Dorsolateral prefrontal cortex (tissue), 122 donors: ENCODE measurements at places on chromosomes 7 and 10.

DNA sequence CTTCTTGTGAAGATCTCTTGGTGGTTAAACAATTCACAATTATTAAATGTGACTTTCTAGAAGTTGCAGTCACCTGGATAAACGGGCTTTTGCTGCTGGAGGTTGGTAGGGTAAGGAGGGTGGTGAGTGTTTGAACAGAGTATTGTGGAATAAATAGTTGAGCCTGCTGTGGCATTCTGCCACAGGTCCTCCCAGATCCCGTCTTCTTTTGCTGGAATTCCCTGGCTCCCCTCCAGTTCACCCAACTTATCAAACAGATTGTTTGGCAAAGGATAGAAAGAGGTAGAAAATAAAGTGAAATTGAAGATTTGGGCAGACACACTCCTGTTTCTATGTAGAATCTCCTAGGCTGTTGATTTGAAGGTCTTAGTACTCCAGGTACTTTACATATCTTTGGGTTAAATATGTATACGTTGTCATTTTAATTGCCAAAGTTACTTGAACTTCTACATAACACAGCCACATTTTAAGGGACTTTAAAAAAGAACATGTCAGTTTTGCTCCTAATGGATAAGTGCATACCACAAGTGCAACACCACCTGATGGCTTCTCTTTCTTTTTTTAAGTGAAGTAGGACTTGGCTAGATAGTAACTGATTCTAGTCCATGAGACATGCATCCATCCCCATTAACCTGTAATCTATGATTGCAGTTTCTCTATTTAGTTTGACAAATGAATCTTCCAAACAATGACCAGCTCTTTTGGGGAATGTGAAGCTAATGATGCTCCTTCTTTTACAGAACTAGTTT lies 83.0 kb downstream of the ARL4A start:
- no peak for DNase-seq

DNA sequence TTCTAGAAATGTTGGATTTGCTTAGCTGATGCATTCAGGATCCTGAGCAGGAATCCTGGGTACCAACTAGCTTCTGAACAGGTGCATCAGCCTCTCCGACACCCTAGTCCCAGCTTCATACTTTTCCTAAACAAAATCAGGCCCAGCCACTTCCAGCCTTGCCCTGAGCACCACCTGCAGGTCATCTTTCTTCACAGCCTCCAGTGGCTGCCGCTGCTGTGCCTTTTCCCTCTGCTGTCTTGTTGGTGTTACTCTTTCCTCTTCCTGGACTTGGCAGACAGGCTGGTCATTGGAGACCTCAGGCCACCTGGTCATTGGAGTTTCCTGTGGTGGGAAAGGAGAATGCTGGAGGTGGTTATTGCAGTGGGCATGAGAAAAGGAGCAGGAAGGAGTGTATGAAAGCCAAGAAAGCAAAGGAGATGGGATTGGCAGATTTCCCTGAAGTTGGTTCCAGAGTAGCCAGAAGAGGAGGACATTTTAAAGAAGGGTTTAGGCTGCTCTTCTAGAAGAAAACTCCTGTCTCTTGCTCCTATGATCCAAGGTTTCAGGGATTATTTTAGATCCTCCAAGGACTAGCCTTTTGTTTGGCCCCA lies 48.2 kb upstream of the NFKB2 start:
- DNase-seq: peak; percentile 24

GRCh38 chr10:80273523-80274170 lies 15.8 kb downstream of the MAT1A start:
- no peak for DNase-seq

GRCh38 chr7:104956753-104957450 lies 57.1 kb upstream of the KMT2E start:
- DNase-seq: no peak

GRCh38 chr10:7577176-7577575 lies 89.6 kb downstream of the ITIH5 start:
- DNase-seq: no peak

DNA sequence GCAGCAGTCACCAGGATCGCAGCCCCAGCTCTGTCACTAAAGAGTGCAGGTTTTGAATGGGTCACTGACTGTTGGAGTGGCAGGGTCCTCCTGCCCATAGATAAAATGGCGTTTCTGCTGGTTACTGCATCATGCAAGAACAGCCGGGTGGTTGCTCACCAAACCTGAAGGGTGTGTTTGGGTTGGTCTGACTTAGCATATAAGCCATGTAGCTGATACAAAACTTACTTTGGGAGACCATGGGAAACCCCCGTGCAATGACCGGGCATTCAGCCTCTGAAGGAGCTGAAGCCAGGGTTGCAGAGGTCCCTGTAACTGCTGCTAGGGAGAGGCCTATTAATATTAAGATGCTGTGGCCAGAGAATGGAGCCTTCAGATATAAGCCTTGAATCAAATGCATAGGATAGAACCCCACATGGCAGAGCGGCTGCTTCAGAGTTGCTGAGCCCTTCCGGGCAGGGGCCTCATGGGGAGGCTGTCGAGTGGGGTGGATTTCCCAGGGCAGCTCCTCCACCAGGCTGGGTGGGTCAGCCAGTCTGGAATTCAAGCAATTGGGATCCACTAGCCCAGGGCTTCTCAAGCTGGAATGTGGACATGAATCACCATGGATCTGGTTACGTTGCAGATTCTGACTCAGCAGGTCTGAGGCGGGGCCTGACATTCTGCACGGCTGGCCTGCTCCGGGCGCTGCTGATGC lies 70.9 kb upstream of the CTBP2 start:
- no peak for DNase-seq

DNA sequence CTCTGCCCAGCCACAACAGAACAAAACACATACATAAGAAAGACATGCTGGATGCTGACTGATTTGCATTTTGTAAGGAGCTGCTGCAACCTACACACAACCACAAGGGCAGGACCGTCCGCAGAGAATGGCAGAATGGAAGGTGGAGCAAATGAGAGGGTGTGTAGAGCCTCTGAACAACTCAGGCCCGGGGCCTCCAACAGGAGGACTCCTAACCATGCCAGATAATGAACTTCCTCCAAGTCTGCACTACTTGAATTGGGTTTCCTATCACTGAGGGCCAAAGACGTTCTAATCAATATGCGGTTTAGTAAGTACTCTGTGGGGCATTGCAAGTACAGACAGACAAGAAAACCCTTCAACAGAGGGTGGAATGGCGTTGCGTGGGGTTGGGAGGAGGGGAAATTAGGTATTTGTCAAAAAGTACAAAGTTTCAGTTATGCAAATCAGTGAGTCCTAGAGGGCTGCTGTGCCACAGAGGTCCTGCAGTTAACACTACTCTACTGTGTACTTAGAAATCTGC lies 14.6 kb downstream of the VOPP1 start:
- DNase-seq: no peak

- no peak for DNase-seq
These were observed 289.2 kb upstream of the NRP1 start for GRCh38 chr10:33623669-33624068.

GRCh38 chr7:99005776-99006175 lies 127.4 kb downstream of the TRRAP start:
- no peak for DNase-seq

DNA sequence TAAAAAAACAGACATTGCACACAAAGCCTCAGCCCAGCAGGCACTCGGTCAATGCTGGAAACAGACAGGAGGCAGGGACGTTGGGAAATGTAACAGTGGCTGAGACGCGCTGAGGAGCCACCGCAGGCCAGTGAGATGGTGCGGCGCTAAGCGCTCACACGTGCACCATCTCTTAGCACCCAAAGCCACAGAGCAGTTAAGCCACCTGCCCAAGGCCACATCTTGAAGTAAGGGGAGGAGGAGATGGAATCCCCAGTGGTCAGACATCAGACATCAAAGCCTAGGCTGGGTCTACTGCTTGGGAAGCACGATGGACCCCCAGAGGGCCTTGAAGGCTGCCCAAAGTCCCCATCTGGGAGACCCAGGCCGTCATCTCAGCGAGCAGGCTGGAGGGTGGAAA lies 15.6 kb downstream of the LAT2 start:
- DNase-seq: no peak

DNA sequence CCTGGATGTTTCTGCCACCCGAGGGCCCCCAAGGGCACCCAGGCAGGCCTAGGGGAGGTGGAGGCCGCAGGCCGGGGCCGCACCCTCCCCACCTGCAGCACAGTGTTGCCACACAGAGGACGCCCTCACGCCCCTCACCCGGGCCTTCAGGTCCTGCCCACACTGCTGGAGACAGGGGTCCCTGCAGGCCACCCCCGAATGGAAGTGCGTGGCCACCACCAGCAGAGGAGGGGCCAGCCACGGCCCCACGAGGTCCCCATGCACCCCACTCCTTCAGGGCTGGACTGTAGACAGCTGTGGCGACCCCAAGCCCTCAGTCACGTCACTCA lies 35.4 kb downstream of the ADAP1 start:
- DNase-seq: no peak

GRCh38 chr10:7492660-7493046 lies 81.8 kb upstream of the SFMBT2 start:
- DNase-seq: no peak

DNA sequence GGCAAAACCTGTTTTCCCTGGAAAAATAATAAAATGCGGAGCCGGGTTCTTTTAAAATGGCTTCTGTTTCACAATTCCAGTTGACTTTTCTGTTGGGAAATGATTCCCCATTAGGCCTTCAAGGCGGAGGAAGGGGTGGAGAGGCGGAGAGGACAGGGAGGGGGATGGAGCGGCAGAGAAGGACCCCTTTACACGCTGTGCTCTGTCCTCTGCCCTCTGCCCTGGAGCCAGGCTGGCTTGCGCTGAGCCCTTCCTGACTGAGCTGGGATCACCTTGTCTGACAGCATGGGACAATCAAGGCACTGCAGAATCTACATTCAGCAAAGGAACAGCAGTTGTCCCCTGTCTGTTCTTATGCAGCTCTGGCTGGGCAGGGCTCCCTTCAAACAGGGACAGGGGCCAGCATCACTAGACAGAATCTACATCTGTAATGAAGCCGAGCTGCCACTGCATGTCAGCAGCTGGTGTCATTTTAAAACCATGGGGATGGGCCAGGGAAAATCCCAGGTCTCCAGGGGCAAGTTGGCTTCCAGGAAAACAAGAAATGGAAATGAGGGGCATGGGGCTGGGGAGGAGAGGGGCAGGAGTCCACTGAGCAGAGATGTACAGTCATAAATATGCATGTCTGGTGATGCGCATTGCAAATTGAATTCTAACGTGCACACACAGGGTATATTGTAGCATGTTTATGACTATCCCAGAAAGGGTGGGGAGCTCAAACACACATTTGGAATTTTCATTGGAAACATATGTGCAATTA lies 120.0 kb downstream of the MKX start:
- no peak for DNase-seq

DNA sequence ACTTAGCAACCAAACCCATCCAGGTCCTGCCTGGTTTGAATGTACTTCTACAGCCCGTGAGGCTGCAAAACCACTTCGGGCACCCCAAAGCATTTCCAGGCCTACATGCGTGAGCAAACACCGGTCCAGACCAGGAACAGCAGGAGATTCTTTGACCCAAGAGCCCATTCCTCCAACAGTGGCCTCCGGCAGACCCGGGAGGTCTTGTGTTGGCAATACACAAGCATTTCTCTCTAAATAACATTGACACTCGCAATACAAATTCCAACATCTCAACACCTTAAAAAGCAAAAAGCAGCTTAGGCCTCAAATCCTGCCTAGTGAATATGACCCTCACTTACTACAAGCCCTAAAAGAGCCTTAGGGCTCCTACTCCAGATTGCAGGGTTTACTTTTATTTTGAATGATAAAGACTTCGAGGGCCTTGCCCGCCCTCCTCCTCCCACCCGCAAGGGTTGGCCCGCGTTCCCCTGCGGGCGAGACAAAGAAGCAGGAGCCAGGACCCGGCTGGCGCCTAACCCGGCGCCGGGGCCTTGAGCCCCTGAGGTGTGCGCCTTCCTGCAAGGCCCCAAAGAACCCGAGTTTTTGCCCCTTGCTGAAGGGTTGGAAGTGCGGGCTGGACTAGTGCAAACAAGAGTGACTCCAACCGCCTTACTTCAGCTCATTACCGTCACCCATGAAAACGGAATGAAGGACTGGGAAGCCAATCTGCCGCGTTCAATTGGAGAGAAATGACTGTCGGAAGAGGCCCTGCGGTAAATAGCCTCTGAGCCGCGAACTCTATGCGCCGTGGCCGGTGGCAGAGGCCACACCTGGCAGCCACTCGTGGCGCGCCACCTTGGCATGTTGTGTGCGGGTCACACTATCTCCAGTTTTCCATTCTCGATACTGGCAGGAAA lies 3.4 kb upstream of the DLX6 start:
- no peak for DNase-seq

DNA sequence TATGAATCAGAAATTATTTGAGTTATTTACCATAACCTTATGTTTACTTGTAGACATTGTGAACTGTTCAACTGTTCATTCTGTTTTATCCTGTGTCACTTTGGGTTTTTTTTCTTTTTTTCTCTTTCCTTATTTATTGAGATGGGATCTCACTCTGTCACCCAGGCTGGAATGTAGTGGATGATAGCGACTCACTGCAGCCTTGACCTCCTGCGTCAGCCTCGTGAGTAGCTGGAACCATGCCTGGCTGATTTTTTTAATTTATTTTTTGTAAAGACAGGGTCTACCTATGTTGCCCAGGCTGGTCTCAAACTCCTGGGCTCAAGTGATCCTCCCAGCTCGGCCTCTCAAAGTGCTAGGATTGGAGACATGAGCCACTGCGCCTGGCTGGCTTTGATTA lies 97.1 kb downstream of the CSTF2T start:
- no peak for DNase-seq

GRCh38 chr10:34771106-34771505 lies 44.0 kb downstream of the PARD3 start:
- no peak for DNase-seq

GRCh38 chr7:95213809-95214492 lies 110.4 kb downstream of the PON1 start:
- DNase-seq: peak; percentile 62

GRCh38 chr10:95303535-95303934 lies 12.7 kb upstream of the PDLIM1 start:
- peak; percentile 54 for DNase-seq
